Ascending aorta (tissue), 2 donors: ENCODE measurements at places on chromosomes 12 and 14. TPM values are rescaled to one million over a fixed set of nuclear protein-coding genes. Genes with fewer than 3 reads are reported as not detected.

The MYBPC1 gene
- not detected for total RNA-seq

The RGS6 gene
- total RNA-seq: 0.11 TPM

The OR4N5 gene
- not detected for total RNA-seq

The TAMALIN gene
- 32.6 TPM for total RNA-seq

The ACOT6 gene
- not detected for total RNA-seq

The CAPZA3 gene
- not detected for total RNA-seq

The WIF1 gene
- total RNA-seq: not detected

The GALNT6 gene
- total RNA-seq: 67.2 TPM

The RHNO1 gene
- total RNA-seq: 2.9 TPM

The KIF5A gene
- not detected for total RNA-seq

The MANSC4 gene
- total RNA-seq: not detected

The TBX5 gene
- not detected for total RNA-seq

The MIP gene
- not detected for total RNA-seq

The PRIMA1 gene
- total RNA-seq: 9.4 TPM

The ADAM20 gene
- total RNA-seq: 4.6 TPM

The SPX gene
- not detected for total RNA-seq

The CLEC4C gene
- not detected for total RNA-seq

The NPFF gene
- 2.8 TPM for total RNA-seq

The SELPLG gene
- total RNA-seq: 2.6 TPM

The SERPINA3 gene
- total RNA-seq: 207 TPM

The SERPINA10 gene
- not detected for total RNA-seq

The TSPAN8 gene
- 5.5 TPM for total RNA-seq

The CINP gene
- total RNA-seq: 6.8 TPM

The FOXA1 gene
- total RNA-seq: not detected

The AICDA gene
- not detected for total RNA-seq

The MSI1 gene
- total RNA-seq: 0.11 TPM

The LRRC9 gene
- not detected for total RNA-seq

The TPH2 gene
- not detected for total RNA-seq

The AHNAK2 gene
- total RNA-seq: 35.5 TPM

The RPGRIP1 gene
- not detected for total RNA-seq
